NCI-H187 treated with DMSO at 0.1 percent for 48 hours (cell line): ENCODE measurements at places on chromosomes 3 and 15.

GRCh38 chr3:172129850-172130716 is 90.7 kb downstream of the FNDC3B start:
- DNase-seq: no peak

DNA sequence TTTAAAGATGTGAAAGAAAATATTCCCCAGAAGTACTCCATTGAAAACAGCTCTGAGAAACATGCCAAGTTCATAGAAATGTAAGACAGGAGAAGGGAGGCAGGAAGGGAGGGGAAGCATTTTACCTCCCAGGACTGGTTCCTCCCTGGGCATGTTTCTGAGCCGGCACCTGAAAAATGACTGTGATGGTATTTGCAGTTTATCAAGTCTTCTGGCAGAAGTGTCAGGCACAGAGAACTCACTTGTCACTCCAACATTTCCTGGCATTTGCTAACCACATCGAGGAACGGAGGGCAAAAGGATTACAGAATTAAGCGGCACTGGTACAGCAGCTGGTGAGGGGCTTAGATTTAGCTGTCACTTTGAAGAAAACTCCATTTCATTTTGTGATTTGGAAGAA is 1054.0 kb downstream of the TUSC7 start:
- no peak for DNase-seq

DNA sequence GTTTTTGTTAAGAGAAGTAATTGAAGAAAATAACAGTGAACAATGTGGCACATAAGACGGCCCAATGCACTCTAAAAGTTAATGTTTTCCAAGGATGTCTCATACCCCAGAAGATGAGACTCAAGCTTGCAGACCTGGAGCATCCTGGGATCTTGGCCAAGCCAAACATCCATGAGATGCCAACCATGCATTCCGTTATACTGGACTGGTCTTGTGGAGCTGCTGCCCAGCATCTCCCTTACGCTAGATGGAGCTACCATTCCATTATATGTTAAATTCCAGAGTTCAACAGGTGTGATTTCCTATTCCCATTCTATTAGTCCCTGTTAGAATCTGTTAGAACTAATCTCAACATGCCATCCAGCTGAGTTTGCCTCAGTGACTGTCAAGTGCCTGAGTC is 181.8 kb downstream of the PDCD6IP start:
- DNase-seq: no peak

GRCh38 chr3:161781381-161781780 is 284.8 kb downstream of the OTOL1 start:
- DNase-seq: no peak

DNA sequence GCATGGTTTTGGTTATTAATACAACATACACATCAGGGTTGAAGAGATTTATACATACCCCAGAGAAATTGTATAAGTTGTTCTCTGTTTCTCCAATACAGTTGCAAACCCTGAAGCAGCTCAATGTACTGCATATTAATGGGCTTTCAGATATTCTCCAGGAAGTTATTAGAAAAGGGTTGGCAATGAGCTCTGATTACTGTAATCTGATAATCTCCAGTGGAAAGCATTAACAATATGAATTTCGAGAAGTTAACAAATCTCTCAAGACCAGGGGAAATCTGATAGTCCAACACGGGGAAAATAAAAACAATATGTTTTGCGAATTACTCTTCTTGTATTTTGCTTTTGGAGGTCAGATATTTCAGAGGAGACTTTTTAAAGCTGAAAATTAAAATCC is 950.1 kb downstream of the TBL1XR1 start:
- DNase-seq: no peak

GRCh38 chr3:195165790-195166189 is 105.2 kb downstream of the XXYLT1 start:
- DNase-seq: no peak

GRCh38 chr3:197417441-197417840 is 119.0 kb upstream of the DLG1 start:
- no peak for DNase-seq

- DNase-seq: no peak
Observed at GRCh38 chr3:11549580-11550140, 94.1 kb downstream of the VGLL4 start.

- no peak for DNase-seq
Observed at GRCh38 chr3:165883863-165884478, 46.7 kb upstream of the BCHE start.

DNA sequence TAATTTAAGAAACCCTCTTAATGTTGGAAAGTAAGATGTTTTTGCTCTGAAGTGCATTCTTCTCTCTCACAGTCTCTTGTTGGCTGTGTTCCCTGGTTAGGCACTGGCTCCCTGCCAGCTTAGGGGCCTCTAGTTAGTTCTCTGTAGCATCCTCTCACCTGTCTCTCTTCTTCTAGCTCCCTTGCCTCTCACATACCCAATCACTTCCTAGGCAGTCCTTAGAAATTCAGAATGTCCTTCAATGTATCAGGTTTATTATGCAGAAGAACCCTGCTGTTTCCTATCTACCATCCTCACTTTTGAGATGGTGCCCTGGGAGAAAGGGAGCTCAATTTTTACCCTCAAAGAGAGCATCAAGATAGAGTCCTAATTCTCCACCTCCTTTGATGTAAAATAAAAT is 36.2 kb upstream of the CPNE4 start:
- no peak for DNase-seq

DNA sequence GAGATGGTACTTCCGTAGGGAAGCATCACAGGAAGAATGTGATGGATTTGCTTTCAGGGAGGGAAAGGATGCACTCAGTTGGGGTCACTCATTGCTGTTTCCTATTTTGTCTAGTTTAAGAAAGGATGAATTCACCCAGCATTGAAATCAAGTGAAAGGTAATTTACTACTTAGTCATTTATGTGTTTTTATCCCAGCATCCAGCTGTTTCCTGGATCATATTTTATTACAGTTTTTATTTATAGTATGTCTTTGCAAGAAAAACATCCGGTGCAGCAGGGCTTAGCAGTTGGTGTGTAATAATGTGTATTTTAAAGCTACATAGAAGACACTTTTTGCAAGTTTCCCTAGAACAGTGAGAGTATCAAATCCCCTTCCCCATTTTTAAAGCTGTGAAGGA is 37.4 kb upstream of the GOLGA8B start:
- no peak for DNase-seq

DNA sequence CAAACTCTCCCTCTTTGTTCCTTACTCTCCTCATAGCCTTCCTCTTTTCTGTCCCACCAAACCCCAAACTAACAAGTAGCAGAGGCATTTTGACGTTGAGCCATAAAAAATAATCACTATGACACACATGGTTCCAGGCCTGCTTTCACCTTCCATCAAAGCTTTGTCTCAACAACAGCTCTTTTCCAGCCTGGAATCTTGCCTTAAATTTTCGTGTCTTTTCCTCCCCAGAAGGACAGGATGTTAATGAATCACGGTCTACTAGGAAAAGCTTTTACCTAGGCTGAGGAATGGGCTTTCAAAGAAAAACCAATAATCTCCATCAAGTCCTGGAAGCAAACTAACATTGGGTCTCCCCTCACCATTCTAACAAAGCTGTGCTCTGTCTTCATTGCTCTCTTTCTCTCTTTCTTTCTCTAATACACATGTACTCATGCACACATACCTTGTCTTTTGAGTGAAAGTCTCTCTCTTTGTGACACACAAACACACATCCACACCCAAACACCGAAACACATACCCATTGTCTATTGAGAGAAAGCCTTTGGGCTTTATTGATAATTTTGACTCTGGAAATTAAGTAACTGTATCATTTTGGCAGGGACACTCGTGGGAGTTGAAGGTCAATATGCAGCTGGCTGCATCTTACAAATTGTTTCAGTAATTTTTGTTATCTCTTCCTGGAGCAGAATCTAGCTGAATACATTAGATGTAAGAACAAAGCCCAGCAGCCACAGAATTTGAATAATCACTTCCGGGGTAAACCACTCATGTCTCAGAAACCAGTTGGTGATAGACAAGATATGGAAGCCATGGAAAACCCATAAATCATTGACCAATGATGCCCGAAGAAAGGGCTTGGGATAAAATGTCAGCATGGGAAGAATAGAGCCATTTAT is 107.4 kb upstream of the SLC4A7 start:
- DNase-seq: no peak

GRCh38 chr15:85440451-85440850 is 60.0 kb downstream of the AKAP13 start:
- no peak for DNase-seq

DNA sequence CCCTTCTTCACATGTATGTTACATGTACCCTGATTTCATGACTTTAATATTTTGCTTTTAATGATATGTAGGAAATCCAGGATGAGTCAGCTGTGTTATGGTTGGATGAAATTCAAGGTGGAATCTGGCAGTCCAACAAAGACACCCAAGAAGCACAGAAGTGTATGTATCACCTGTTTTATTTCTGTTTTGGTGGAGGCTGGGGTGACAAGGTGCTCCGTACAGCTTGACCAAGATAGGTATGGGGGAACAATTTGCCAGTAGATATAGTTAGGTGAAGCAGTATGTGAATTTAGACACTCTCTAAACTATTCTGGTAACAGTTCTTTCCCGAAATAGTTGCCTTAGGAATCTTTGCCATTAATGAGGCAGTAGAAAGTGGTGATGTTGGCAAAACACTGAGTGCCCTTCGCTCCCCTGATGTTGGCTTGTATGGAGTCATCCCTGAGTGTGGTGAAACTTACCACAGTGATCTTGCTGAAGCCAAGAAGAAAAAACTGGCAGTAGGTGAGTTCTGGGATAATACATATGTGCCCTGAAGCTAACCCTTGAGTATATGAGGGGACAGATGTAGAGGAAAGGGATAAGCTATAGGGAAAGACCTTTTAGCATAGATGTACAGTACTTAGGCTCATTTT is 63.7 kb upstream of the CRTC3 start:
- no peak for DNase-seq

DNA sequence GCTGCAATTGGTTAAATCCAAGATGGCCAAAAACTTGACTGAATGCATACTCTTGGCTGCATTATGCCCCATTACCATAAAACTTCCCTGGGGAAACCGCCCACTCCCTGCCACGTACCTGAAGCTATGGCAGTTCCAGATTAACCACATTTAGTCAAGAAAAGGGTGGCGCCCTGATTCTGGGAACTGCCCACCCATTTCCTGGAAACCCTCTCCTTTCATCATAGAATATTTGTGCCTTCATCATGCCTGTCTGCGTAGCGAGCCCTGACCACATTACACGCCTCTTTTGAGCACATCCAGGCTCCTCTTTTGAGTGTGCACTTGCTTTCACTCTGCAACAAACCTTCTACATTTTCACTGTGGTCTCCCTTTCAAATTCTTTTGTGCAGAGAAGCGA is 5.2 kb downstream of the LINS1 start:
- no peak for DNase-seq

DNA sequence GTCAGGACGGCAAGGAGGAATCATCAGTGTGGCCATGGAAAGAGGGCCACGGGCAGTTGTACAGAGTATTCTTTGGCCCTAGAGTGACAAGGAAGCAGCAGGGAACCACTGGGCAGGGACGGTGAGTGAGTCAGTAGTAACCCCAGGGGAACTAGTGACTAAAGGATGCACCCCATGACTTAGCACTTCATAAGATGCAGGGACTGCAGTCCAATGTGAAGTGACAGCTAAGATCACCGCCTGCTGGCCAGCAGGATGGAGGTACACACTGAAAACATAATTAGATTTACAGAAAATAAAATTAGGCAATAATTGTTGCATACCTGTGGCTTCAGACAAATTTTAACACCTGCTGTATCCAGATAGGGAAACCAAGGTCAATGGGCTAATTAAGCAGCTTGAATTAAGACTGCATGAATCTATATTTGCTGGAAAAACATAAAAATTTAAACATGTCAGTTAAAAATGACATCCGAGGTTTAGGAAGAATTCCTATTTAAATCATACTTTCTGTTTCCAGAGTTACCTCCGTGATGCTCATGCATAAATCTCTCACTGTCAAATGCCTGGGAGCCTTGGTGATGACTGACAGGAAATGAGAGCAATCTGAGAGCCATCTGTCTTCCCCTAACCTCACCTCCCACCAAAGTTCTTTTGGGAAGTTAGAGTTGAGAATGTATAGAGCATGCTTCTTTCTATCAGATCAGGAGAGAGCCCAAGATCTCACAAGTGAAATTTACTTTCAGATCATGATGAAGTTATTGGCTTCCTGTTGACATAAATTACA is 56.5 kb downstream of the DCLK3 start:
- DNase-seq: no peak

DNA sequence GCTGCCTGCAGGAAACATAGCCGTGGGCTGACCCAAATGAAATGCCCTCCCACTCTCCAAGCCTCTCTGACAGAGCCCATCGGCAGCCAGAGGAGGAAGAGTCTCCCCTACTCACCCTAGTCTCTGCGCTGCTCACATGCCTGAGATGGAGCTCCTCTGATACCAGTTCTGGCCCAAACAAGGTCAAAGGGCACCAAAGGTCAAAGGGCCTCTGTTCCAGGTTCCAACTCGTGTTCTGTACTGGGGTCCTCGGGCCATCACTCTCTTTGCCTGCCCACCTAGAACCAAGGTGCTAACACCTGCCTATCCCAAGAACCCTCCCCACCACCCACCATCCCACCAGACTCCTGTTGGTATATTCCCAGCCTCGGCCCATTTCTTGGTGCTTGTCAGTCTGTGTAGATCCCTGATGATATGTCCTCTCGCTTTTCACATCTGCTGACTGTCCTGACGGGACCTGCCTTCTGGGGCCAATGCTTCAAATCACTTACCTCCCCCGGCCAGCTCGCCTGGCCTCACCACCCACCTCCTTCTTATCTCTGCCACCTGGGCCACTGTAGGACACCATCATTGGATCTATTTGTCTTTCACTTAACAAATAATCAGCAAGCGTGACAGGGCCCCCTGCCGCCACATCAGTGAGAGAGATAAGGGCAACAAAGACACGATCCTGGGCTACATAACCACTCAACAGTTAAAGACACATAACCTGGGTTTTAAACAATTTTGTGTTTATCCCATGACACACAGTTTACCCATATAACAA is 90.4 kb downstream of the SRGAP3 start:
- no peak for DNase-seq
